ENCODE measurements at places on chromosomes 1 and 21.
A peak's percentile ranks its signal among the peaks of the same experiment; 100 is the strongest.

- peak; percentile 12 for DNase-seq
Measured at GRCh38 chr1:228652116-228652515, 83.2 kb upstream of the RHOU start.

DNA sequence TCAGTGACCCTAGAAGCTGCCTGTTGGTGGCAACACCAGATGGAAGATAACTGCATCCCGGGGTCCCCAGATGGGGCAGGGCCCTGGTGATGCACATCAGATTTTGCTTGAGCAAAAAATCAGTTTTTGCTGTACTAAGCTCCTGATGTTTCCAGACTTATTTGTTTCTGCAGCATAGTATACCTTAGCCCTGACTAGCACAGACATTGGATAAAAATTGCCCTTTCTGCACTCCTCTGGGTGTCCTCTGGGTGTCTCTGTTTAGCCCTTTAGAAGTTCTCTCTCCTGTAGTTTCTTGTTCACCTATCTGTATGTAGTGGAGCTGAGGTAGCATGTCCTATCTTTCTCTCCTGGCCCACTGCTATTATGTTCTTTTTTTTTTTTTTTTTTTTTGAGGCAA is 30.3 kb upstream of the PLA2G2C start:
- no peak for DNase-seq

DNA sequence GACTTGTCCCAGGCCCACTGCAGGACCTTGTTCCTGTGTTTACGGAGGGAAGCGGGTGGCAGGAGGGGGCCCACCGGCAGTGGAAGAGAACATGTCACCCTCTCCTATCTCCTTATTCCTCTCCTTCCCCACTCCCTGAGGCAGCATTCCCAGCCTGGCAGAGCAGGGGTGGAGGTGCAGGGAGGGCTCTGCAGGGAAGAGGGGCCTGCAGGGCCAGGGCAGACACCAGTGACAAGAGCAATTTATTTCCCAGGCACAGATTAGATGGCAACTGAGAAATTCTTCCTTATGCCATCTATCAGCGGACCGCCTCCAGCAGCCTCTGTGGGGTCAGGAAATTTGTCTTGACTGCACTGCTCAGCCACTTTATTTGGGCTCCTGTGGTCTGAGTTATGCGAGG is 105.8 kb downstream of the DDX20 start:
- DNase-seq, result no peak

- no peak for DNase-seq
Measured at GRCh38 chr21:32093646-32094462, 185.0 kb downstream of the MIS18A start.

DNA sequence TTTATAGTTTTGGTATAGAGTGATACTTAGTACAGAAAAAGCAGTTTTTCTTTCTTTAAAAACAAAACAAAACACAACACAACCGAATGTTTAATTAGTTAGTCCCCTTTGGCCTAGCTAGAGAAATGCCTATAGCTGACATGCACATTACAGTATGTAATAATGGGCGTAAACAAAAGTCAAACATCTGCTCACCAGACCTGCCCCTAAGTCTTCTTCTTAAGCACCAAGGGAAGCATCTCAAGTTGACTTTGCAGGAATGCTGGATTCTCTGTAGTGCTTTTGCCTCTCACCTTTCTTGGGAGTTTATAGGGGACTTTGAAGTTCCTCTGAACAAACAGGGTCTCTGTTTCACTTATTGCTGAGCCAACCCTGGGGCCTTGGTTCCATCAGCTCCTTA is 143.7 kb downstream of the TM2D1 start:
- DNase-seq, result no peak

- DNase-seq, result no peak
Measured at GRCh38 chr1:243982447-243983018, 68.5 kb upstream of the ZBTB18 start.

GRCh38 chr1:16117369-16117768 is 38.5 kb downstream of the EPHA2 start:
- DNase-seq, result peak; percentile 37

DNA sequence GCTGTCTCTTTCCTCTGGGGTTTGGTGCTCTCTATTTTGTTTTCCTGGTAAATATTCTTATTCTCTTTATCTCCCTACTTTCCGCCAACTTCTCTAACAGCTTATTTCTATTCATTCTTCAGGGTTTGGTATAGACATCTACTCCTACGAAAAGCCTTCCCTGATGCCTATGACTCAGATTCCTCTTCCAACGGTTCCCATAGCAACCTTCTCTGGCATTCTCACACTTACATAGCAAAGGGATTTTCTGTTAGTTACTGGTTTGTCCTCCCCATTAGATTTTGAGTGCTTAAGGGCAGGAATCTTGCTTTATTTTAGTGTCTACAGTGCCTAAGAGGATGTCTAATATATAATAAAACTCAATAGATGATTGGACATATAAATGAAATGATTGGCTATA is 407.6 kb upstream of the DEPDC1 start:
- no peak for DNase-seq

GRCh38 chr1:30611741-30612309 is 111.6 kb downstream of the MATN1 start:
- no peak for DNase-seq

- no peak for DNase-seq
Measured at GRCh38 chr1:198932351-198932991, 293.6 kb downstream of the PTPRC start.

- DNase-seq, result no peak
Measured at GRCh38 chr1:165899461-165899941, 72.1 kb downstream of the UCK2 start.

- DNase-seq, result no peak
Measured at GRCh38 chr1:66570196-66570595, 36.2 kb downstream of the SGIP1 start.

DNA sequence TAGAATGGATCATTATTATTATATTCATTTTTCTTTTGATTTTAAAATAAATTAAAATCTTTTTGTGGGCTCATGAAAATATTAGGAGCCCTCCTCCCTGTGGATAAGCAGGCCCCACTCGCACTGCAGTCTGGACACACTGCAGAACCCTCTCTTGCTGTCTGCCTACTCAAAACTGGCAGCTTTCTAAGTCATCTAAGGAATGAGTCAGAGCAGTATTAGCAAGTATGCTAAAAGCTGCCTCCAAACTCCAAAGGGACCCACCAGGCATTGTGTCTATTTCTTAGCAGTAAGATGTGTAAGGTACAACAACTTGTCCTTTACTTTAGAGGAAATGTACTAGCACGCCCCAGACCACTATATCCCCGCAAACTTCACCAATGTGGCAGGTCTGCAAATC is 108.8 kb downstream of the SYF2 start:
- DNase-seq, result no peak

DNA sequence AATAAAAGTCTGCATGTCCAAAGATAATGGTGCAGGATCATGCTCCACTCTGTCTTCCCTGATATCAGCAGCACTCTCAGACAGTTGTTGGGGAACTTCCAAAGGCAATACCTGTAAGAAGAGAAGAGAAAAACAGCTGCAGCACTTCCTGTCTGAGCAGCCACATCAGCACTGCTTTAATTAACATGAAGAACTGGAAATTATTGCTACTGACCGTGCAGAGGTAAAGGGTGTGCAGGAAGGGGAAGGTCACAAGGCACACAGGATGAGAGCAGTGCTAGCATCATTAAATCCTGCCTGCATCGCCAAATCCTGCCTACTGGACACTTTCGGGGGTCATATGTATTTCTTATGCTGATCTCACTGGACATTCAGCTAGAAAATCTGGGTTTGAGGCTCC is 379.0 kb downstream of the LMX1A start:
- no peak for DNase-seq

DNA sequence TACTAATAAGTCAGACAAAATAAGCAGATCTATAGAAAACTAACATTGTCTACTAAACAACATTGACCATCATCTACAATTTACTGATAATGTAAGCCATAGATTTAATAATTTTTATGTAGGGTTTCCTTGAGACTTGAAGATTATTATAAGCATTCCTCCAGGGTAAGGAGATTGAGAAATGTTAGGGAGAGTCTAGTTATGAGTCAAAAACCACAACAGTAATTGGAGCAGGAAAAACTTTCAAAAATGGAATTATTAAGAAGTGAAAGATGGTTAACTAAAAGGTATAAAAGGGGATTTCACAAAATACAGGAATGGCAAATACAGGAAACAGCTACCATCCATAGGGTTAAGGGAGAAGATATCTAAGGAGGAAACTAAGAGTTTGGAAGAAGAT is 12.4 kb upstream of the UHMK1 start:
- no peak for DNase-seq
